Stimulated activated CD4-positive, alpha-beta T cell treated with anti-CD3 and anti-CD28 coated beads, Interleukin-15, amount 100 ng/mL, for 1 hour (primary cell): ENCODE measurements at places on chromosomes 1 and 21.
A peak's percentile ranks its signal among the peaks of the same experiment; 100 is the strongest.

GRCh38 chr1:231420959-231421545 is 1.0 kb downstream of the EGLN1 start:
- peak; percentile 26 for DNase-seq

DNA sequence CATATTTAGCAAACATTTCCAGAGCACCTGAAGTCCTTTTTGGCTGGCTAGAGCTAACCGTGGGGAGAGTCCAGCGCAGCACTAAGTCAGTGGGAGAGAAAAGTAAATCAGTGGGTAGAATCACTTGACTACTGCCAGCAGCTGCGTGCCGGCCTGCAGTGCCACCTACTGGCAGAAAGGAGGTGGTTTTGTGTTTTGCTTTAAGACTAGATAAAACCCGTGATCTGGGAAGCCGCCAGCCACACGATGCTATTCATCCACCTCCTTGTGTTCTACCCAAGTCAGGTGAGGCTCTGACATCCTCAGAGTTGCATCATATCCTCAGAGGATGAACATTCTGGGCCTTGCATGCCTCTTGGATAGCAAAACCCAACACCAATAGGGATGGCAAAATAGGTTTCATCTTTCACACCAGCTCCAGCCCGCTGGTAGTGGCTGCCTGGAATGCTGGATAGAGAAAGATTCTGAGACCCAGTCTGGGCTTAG is 14.1 kb upstream of the HEYL start:
- DNase-seq, result peak; percentile 54

DNA sequence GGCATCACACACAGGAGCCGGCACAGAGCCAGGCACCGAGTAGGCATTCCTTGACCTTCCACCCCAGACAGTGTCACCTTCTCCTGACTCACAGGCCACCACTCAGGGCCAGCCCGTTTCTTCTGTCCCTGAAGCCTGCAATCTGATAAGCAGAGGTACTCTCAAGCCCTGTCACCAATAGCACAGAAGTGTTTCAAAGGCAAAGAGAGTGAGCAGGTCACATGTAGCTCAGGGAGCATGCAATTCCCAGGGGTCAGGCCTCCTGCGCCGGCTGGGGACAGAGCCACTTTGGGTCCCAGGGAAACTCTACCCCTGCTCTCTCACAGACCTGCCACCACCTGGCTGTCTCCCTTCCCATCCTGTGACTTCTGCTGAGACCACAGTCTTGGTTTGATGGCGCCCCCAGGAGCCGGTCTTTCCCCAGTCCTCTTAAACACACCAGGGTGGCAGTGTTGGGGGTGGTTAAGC is 13.2 kb downstream of the CAPN9 start:
- no peak for DNase-seq

GRCh38 chr1:32200226-32201010 is at the start of gene CCDC28B:
Gene CCDC28B (plus strand): TSS chr1:32200595. CDS start chr1:32201936, 1,341 bp downstream.
- no peak for DNase-seq

GRCh38 chr1:51214615-51215131 is 21.4 kb upstream of the RNF11 start:
- no peak for DNase-seq

GRCh38 chr1:59664166-59664565 is 150.6 kb upstream of the HOOK1 start:
- DNase-seq, result no peak
